ENCODE measurements at places on chromosomes 6 and 20.

- DNase-seq: no peak
These were observed 2.0 kb downstream of the COL9A3 start for GRCh38 chr20:62818592-62819493.

GRCh38 chr6:54286141-54286540, 22.1 kb upstream of the TINAG start:
- no peak for DNase-seq

DNA sequence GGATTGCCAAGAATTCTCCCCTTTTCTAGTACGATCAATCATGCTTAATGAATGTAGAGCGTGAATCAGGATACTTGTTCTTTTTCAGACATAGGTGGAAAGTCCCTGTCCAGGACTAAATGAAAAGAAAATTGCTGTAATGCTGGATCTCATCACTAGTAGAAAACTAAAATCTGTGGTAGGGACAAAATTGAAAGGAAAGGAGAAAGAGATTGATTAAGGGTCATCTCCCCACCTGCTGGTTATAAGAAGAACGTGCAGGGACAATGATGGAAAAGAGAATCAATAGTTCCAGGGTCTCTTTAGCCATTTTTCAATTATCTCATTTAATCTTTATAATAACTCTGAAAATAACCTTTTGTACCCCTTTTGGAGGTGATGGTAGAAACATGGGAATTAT, 18.7 kb upstream of the HLA-DRB1 start:
- no peak for DNase-seq

DNA sequence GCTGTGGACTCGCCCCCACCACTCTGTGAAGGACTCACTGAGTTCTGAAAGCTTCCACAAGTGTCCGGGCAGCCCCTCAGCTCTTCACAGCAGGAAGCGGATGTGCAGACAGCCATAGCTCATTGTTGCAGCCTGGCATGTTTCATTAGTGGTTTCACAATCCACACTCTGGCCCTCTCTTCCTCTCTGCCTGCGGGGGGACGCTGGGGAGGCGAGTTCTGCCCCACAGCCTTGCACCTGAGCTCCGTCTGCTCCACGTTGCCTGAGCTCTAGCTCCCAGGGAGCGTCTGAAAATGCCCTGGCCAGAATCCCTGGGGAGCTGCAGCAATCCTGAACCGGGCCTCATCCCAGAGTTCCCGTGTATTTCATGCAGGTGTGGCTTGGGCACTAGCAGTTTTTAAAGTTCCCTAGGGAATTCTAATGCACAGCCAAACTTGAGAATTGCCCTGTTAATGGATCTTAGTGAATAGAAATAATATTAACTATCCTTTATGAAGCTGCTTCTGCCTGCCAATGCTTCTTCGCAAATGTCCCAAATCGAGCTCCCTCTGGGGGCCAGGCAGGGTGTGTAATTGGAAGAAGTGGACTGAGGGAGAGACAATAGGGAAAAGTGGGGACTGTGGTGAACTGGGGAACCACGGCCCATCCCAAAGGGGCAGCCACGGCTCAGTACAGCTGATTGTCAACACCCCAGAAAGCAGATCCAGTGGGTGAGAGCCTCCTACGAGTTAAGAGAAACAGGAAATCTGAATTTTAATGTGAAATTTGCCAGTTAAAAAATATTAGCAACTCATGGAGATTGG, 51.5 kb downstream of the CTCFL start:
- DNase-seq: no peak

DNA sequence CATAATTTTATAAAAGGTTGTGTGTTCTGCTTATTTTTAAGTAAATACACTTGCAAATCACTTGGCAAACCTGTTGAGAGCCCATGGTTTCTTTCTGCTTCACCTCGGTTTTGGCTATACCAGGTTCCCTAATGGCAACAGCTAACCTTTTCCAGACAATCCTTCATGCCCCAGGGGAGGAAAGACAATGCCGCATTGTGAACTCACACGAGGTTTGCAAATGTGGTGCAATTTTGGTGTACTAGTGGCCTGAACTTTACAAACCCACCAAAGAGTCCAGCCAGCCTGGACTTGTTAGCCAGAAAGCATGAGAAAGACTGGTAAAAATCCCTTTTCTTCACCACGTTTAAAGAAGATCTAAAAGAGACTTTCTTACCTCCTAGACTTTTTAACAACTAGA, 84.8 kb upstream of the SOX4 start:
- DNase-seq: no peak

GRCh38 chr6:36555750-36556252, 8.5 kb upstream of the STK38 start:
- no peak for DNase-seq

- no peak for DNase-seq
These were observed 56.2 kb upstream of the ARID1B start for GRCh38 chr6:156720691-156721685.
